ENCODE measurements at places on chromosomes 7 and 10. TPM values are rescaled to one million over a fixed set of nuclear protein-coding genes. Genes with fewer than 3 reads are reported as not detected.

Gene HIBADH
- 84.9 TPM for polyA plus RNA-seq

Gene LFNG
- 27.0 TPM for polyA plus RNA-seq

Gene PNLIPRP1
- polyA plus RNA-seq = 0.27 TPM

Gene ZNF92
- polyA plus RNA-seq = 24.8 TPM

Gene EVX1
- not detected for polyA plus RNA-seq

Gene CACNA2D1
- 23.0 TPM for polyA plus RNA-seq

Gene SPDYE9
- polyA plus RNA-seq = 0.13 TPM

Gene SPDYE6
- 10.2 TPM for polyA plus RNA-seq

Gene VAX1
- polyA plus RNA-seq = not detected

Gene C10orf120
- polyA plus RNA-seq = not detected

Gene SP8
- polyA plus RNA-seq = not detected

Gene HMX2
- 1.4 TPM for polyA plus RNA-seq

Gene FRMPD2
- 0.21 TPM for polyA plus RNA-seq

Gene PGAM2
- 2.2 TPM for polyA plus RNA-seq

Gene UBTD1
- polyA plus RNA-seq = 14.4 TPM

Gene ASAH2
- polyA plus RNA-seq = 3.7 TPM

Gene HYAL4
- polyA plus RNA-seq = 0.08 TPM

Gene HOXA9
- polyA plus RNA-seq = 118 TPM

- DNase-seq = no peak
Measured at GRCh38 chr10:26987851-26988250, 112.4 kb downstream of the ANKRD26 start.

- no peak for DNase-seq
Measured at GRCh38 chr10:119680650-119681081, 29.5 kb downstream of the BAG3 start.

GRCh38 chr10:86798025-86798424 lies 41.6 kb downstream of the BMPR1A start:
- DNase-seq = no peak

- no peak for DNase-seq
Measured at GRCh38 chr10:79333513-79333912, 13.8 kb upstream of the PPIF start.

DNA sequence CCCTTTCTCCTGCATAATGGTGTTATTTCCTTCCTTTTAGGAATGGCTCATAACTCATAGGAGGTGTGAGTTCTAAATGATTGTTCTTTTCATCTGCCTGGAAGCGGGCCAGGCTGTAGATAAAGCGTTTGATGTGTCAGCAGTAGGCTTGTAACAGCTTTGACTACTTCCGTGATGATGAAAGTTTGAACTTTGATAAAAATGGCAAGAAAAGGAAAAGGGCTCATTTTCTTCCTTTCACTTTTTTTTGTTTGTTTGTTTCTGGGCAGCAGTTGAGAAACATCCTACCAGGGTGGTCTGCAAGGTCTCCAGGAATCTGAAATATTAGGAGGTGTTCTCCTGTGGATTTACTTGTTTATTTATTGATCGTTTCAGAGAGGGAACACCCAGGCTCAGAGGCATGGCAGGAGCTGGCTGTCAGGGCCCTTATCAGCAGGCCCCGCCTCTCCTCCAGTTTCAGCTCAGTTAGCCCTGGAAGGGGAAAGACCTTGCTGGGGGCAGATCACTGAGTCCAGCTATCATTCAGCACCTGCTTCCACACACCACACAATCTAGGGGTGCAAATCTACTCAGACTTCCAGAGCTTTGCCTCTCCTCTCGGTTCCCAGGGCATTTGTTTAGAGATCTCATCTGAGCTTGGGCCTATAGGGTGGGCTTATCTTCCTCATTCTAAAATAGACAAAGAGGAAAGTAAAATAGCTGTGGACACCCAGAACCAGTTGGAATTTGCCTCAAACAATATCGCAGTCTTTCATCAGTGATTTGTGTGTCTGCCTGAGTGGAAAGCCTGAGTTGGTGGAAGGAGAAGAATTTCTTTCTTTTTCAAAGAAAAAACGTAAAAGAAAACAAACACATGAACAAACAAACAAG lies 130.9 kb downstream of the BMPER start:
- DNase-seq = no peak

DNA sequence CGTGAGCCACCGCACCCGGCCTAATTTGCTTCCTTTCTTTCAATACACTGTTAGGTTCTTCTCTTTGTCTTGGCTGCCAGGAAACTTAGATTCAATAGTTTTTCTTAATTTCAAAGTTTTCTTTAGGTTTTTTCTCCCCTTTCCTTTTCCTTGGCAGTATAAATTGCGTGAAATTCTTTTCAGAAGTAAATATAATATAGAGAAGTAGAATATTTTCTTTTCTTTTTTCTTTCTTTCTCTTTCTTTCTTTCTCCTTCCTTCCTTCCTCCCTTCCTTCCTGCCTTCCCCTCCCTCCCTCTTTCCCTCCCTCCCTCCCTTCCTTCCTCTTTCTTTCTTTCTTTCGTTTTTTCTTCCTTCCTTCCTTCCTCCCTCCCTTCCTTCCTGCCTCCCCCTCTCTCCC lies 1.7 kb downstream of the LRGUK start:
- no peak for DNase-seq

- DNase-seq = no peak
Measured at GRCh38 chr7:86965727-86966120, 93.7 kb downstream of the ELAPOR2 start.

- DNase-seq = no peak
Measured at GRCh38 chr7:6658618-6659345, 21.7 kb downstream of the ZNF316 start.

DNA sequence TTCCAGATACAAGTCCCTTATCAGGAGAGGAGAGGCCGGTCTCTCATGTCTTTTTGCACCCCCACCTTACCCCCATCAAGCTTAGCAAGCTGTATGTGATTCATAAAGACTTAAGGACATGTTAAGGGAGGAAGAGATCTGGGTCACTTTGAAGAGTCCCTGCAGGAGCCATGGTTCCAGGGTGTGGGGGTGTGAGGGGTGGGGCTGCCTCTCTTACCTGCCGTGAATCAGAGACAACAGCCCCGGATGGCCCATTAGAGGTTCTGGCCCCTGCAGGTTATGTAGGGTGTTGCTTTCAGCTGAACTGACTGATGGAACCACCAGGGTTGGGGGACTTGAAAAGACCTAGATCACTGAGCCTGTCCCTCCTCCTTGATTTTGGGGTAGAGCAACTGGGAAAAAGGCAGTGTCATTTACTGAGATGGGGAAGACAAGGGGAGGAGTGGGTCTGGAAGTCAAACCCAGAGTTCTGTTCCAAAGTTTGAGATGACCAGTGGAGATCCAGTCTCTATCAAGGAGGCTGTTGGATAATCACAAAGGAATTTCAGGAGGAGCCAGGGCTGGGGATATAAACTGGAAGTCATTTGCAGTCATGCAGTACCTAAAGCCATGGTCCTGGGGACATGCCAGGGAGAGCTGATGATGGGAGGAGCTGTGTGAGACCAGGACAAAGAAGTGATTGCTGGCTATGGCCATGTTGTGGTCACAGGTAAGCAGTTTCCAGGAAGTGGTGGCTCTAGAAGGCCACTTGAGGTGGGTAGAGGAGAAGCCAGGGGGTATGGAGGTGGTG lies 23.1 kb downstream of the ADAMTS14 start:
- no peak for DNase-seq

DNA sequence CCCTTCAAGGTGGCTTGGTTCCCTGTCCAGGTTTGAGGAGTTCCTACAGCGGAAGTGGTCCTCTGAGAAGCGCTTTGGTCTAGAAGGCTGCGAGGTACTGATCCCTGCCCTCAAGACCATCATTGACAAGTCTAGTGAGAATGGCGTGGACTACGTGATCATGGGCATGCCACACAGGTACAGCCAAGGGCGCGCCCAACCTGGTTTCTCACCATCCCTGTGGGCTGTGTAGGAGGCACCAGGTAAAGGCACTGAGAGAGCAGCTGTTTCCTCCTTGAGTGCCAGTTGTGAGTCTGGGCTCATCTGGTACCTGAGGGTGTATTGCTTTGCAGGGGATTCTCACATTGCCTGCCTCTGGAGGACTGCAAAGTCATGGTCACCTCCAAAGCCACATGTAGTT lies 68.0 kb downstream of the OGDH start:
- no peak for DNase-seq

DNA sequence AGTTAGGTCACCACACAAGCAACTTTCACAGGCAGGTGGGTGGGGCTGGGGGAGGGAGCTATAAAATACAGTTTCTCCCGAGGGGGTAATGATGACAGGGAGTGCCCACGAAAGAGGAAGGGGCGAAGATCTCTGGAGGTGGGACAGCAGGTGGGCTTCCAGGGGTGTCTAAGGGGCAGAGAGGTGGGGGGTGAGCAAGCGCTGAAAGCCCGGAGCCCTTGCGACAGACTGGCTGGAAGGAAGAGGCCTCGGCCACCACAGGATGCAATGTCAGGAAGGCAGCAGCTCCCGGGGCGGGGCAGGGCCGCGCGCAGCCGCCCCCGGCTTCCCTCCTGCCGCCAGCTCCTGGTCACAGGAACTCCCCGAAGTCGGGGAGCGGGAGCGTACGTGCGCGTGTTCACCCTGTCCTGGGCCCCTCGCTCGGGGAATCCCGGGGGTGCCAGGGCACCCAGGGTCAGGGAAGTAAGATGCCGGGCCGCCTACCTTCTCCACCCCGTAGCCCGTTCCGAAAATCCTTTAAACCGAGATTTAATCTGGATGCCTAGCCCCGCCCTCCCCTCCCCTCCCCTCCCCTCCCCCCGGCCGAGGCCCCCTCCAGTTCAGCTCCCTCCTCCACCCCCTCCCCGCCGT lies 105.2 kb upstream of the PPIF start:
- DNase-seq = no peak

GRCh38 chr7:128928882-128929788 lies 8.6 kb upstream of the IRF5 start:
- no peak for DNase-seq

- DNase-seq = no peak
Measured at GRCh38 chr10:18246967-18247366, 106.7 kb downstream of the CACNB2 start.

- DNase-seq = no peak
Measured at GRCh38 chr7:41170466-41170865, 532.4 kb downstream of the INHBA start.

DNA sequence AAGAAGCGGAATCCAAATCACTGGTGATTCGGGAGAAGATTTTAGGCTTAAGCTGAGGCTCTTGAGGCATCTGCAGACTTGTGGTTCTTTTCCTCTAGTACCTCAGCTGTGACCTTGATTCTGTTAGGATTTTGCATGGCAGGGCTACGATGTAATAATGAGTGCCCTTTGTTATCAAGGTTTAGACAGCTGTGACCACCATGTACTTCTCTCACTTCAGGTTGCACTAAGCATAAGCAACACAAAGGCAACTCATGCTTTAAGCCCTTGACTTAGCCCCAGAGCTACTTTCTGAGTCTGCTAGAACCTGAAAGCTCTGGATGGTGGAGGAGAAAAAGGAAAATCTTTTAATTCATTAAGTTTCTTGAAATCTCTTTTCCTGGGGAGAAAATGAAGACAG lies 1052.3 kb upstream of the PHF14 start:
- no peak for DNase-seq

DNA sequence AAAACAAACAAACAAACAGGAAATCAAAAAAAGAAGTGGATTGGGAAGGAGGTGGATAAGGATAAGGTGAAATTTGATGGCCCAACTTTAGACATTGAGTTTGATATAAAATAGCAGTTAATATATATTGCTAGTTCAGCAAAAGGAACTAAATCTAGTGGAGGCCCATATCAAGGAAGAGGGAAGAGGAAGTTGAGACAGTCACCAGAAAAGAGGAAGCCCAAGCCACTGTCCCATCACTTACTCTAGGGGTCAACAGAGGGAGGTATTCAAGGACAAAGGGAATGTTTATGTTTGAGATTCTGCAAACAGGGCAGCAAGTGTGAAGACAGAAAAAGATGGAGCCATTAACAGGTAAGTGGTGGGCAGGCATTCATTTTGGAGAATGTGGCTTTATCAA lies 3.7 kb downstream of the LAMTOR4 start:
- no peak for DNase-seq

- DNase-seq = no peak
Measured at GRCh38 chr7:53214463-53214862, 179.0 kb downstream of the POM121L12 start.

GRCh38 chr10:132162021-132162531 lies 24.7 kb upstream of the DPYSL4 start:
- DNase-seq = no peak

- no peak for DNase-seq
Measured at GRCh38 chr10:12490963-12491362, 141.6 kb downstream of the CAMK1D start.

DNA sequence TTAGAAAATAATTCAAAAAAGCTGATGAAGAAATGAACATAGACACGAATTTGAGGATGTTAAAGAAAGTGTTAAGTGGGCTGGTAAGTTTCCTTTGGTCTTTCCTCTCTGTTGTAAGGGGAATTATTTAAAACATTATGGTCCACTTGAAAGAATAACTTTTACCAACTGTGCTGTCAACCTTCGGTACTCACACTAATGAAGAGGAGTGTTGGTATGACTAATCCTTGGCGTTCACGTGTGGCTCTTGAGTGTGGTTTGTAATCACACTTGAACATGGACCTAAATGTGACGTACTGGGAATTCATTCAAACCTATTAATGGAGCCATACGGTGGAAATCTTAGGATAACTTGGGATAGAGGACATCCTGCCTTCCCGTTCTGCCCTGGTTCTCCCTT lies 41.3 kb downstream of the TBXAS1 start:
- no peak for DNase-seq

- DNase-seq = no peak
Measured at GRCh38 chr7:14787551-14787950, 115.0 kb downstream of the DGKB start.

DNA sequence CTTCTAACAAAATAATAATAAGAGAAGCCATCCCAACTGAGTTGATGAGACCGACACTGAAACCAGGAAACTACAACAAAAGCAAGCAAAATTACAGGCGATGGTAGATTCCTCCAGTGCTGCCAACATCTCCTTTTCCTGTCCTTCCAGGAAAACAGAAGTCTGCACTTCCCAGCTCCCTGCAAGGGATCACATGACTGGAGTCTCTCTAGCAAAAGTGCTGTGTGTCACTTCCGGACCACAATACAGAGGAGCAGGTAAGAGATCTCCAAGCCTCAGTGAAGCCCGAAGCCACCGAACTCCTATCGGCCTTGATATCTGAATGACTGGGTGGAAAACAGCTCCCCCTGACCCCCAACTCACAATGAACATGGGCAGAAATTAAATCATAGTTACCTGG lies 63.2 kb downstream of the SMURF1 start:
- DNase-seq = no peak

GRCh38 chr10:54650547-54650946 lies 150.5 kb downstream of the PCDH15 start:
- no peak for DNase-seq

DNA sequence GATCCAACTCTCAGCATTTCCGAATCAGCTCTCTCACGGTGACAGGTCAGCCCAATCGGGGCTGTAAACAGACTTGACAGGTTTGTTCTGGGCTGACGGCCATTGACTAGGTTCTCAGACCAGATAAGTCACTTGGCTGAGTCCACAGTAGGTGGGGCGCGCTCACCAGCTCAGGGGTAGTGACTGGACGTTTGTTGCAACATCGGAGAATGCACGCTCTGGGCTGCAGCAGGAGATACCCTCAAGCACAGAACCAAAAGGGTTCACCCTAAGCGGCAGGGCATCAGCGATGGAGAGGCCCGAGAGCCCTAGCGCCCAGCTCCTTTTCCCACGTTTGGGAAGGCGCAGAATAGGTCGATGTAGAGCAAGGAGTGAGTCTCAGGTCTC lies 1.8 kb downstream of the KLLN start:
- DNase-seq = no peak

GRCh38 chr10:22816298-22816653 lies 101.9 kb upstream of the PIP4K2A start:
- DNase-seq = no peak

- no peak for DNase-seq
Measured at GRCh38 chr7:91837397-91838070, 43.0 kb downstream of the MTERF1 start.

Data from left renal cortex interstitium (tissue), 4 donors.